ENCODE measurements at places on chromosomes 5 and 9. TPM values are rescaled to one million over a fixed set of nuclear protein-coding genes. Genes with fewer than 3 reads are reported as not detected.

- DNase-seq = no peak
These were observed 27.4 kb downstream of the ABO start for GRCh38 chr9:133247632-133248031.

- no peak for DNase-seq
These were observed 311.8 kb downstream of the DNAH5 start for GRCh38 chr5:13632676-13633075.

- peak; percentile 22 for DNase-seq
These were observed 416.6 kb downstream of the PLK2 start for GRCh38 chr5:58043032-58043945.

- no peak for DNase-seq
These were observed 135.9 kb upstream of the RGMB start for GRCh38 chr5:98637557-98637956.

- DNase-seq = no peak
These were observed 59.7 kb upstream of the HMHB1 start for GRCh38 chr5:143752165-143752850.

- DNase-seq = no peak
These were observed 3.8 kb downstream of the EGR1 start for GRCh38 chr5:138468966-138469539.

- no peak for DNase-seq
These were observed 368.0 kb upstream of the GRIN3A start for GRCh38 chr9:102106439-102106838.

GRCh38 chr9:105216440-105217178, 27.8 kb upstream of the SLC44A1 start:
- DNase-seq = no peak

The DNLZ gene
- 100 TPM for total RNA-seq

The CCDC183 gene
- not detected for total RNA-seq

The NKD2 gene
- total RNA-seq = 1.3 TPM

The PCDH12 gene
- 0.03 TPM for total RNA-seq

The SPATA31D4 gene
- total RNA-seq = not detected

The ZFP37 gene
- total RNA-seq = 3.7 TPM

All from Daoy (cell line).